Left cardiac atrium (tissue), 4 donors: ENCODE measurements at places on chromosomes 11 and 22. TPM values are rescaled to one million over a fixed set of nuclear protein-coding genes. Genes with fewer than 3 reads are reported as not detected.

Gene SCUBE2
- 4.4 TPM for total RNA-seq

- DNase-seq = peak; percentile 53
Measured at GRCh38 chr22:46055911-46056545, 79.1 kb upstream of the WNT7B start.

DNA sequence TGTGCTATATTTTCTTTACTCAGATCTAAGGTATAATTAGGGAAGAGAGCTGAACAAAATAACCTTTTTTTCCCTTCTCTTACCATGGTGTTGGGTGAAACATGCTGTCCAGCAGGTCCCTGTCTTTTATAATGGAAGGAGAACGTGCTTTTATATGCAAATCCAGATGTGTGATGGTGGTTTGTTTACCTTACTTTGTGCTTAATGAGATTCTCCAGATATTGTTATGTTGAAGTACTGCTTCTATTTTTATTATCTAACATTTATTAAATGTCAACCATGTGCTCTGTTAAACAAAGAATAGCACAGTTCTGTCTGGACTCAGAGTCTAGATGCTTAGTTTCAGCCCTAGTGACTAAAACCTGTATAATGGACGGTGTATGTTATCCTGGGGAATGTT lies 10.1 kb upstream of the GRIK4 start:
- DNase-seq = no peak

Gene OR4C11
- total RNA-seq = not detected

DNA sequence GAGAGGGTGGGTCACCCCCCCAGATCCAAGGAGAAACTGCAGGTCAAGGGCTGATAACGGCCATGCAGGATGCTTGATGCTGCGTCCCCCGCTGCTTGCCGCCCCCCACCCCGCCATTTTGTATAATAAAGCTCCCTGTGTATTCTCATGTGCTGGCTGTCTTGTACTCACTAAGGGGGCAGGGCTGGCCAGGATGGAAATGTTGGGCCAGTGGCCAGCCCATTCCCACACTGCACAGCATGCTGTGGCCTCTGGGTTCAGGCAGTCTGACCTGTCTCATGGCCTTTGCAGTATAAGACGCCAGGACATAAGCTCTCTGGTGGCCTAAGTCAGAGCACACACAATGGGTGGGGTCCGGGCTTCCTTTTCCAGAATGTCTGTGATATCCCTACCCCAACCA lies 421 bp upstream of the PRR33 start:
- DNase-seq = no peak

GRCh38 chr11:64267207-64267945 lies 16.0 kb downstream of the PLCB3 start:
- peak; percentile 64 for DNase-seq

DNA sequence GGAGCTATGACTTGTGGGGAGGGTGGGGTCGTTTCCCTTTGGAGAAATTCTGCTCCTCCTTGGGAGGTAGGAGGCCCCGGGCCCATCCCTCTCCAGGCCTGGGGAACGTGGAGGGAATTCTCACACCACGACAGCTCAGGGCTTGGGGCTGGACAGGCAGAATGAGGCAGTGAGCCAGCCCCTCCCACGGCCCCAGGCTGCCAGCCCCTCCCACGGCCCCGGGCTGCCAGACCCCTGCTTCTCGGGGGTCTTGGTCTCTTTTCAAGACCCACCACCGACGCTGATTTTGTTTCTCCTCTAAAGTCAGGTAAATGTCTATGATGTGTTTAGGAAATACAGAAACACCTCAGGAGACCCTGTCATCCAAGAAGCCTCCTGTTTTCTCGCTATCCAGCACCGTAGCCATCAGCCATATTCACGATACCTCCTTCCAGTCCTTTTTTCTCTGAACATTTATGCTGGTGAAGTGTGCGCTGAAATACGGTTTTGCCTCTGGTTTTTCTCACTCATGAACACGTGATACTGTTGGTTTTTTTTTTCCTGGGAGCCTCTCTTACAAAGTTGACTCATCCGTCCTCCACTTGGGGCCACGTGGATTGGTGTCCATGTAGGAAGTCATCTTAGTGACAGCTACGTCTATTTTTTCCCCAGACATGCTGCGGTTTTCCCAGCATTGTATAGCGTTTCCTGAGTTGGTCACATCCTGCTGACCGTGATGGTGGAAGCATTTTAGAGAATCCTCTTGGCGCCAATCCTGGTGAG lies 1219.6 kb downstream of the BRD1 start:
- DNase-seq = no peak

DNA sequence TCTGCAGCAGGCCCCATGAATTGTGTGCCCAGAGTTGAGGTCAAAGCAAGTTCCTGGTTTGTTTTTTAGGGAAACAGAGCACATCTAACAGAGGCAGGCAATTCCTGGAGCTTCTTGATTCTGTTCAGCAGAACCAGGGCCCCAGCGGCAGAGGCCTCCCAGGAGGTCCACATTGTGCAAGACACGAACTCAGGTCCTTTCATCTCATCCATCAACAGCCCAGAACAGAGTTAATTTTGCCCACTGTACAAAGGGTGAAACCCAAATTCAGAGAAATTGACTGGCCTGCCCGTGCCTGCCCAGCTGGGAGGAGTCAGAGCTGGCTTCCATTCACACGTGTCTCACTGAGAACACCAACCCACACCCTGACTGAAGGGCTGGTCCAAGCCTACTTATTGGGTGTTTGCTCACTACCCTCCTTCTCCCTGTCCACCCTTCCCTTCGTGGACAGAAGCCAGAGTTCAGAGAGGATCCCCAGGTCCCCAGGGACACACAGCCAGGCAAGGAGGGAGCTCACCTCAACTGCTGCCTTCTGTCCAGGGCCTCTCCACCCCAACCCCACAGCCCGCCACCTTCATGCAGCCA lies 607.1 kb downstream of the TBC1D22A start:
- DNase-seq = no peak

Gene MUC5AC
- total RNA-seq = not detected

Gene CD3D
- 0.86 TPM for total RNA-seq

- no peak for DNase-seq
Measured at GRCh38 chr11:28833670-28834069, 725.5 kb downstream of the METTL15 start.

DNA sequence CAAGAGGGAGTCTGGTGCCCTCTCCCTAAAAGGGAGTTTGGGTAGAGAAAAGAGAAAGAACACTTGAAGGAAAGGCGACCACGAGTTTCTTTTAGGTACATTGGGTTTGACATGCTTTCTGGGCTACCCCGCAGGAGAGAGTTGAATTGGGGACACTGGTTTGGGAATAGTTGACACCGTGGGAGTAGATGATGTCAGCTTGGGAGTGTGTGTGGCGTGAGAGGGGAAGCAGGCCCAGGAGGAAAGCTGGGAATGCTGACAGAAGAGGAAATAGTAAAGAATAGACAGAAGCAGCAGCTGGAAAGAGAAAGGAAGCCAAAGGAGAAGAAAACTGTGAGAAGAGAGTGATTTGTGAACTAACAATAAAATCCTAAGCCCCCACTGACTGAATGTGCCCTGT lies 442.9 kb downstream of the DYNC2H1 start:
- DNase-seq = no peak

Gene CNIH2
- not detected for total RNA-seq

Gene HSCB
- 9.3 TPM for total RNA-seq

Gene FAM227A
- total RNA-seq = 0.44 TPM

- no peak for DNase-seq
Measured at GRCh38 chr22:23259916-23260644, 79.8 kb downstream of the BCR start.

Gene TKFC
- 16.1 TPM for total RNA-seq

DNA sequence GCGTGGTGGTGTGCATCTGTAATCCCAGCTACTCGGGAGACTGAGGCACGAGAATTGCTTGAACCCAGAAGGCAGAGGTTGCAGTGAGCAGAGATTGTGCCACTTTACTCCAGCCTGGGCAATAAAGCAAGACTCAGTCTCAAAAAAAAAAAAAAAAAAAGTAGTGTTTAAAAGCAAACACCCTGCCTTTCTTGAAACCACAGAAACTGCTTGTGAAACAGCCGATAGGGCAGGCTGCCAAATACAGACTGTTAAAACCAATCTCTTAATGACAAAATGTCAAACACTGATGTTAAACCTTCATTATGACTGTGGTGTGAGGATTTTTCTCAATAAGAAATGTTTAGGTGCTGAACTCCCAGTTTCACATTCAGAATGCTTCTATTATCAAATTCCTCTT lies 27.3 kb downstream of the MARK2 start:
- DNase-seq = peak; percentile 69

Gene PYGM
- total RNA-seq = 48.6 TPM

GRCh38 chr22:38793317-38793716 lies 626 bp downstream of the DNAL4 start:
- no peak for DNase-seq

GRCh38 chr22:24323233-24323632 lies 52.6 kb downstream of the SPECC1L start:
- DNase-seq = no peak

- no peak for DNase-seq
Measured at GRCh38 chr11:18492888-18493287, 33.9 kb downstream of the TSG101 start.

Gene POTEH
- not detected for total RNA-seq

Gene SLC15A3
- total RNA-seq = 30.6 TPM

GRCh38 chr11:74773476-74773875 lies 24.8 kb downstream of the RNF169 start:
- DNase-seq = no peak

GRCh38 chr22:36447632-36448031 lies 33.8 kb downstream of the TXN2 start:
- no peak for DNase-seq

GRCh38 chr11:107183953-107184352 lies 165.7 kb upstream of the GUCY1A2 start:
- DNase-seq = no peak

Gene GAB4
- total RNA-seq = not detected

DNA sequence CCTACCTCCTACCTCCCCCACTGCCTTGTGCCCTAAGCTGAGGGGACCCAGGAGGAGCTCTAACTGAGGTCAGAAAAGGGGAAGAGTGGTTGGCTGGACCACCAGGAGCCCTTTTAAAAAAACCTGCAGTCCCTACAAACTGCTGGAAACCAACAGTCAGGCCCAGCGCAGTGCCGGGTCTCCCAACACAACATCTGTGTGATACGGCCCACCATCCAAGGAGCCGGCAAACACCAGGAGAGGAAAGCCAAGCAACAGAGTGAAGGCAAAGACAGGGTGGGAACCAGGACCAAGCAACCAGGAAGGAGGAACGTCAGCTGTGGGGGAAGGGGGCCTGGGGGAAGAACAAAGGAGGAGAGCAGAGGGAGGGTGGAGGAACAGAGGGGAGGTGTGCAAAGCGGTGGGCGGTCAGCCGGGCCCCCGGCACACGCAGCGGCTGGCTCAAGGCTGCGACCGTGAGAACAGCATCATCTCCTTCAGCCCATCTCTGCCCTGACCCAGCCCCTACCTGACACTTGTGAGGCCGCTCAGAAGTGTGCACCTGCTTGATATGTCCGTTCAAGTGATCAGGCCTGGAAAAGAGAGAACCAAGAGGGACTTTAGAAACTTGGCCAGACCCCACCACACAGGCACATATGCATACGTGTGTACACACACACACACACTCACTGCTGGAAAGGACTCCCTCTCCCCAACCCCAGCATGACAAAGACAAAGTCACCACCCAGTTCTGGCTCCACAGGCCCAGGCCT lies 3.6 kb downstream of the PATZ1 start:
- DNase-seq = no peak

Gene BACE1
- total RNA-seq = 14.6 TPM

DNA sequence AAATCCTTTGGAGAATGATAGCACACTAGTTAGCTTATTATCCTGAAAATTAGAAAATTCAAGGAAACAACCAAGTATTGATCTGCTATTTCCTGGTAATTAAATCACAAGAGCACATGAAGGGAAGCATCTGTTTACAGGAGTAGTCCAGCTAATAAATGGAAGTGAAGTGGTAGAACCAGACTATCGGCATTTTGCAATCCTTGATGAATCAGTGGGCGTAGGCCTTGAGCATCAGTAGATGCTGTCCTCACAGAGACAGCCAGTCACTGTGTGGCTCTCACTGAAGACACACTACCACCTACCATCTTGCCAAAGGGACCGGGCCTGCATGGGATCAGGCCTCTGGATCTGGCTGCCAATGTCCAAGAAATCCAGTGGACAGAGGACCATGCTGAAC lies 69.8 kb downstream of the FBLN1 start:
- DNase-seq = no peak

Gene EXPH5
- total RNA-seq = 2.5 TPM

GRCh38 chr11:132977241-132977640 lies 555.1 kb downstream of the OPCML start:
- DNase-seq = no peak

Gene FAM180B
- 0.41 TPM for total RNA-seq

Gene DDTL
- total RNA-seq = 2.1 TPM

DNA sequence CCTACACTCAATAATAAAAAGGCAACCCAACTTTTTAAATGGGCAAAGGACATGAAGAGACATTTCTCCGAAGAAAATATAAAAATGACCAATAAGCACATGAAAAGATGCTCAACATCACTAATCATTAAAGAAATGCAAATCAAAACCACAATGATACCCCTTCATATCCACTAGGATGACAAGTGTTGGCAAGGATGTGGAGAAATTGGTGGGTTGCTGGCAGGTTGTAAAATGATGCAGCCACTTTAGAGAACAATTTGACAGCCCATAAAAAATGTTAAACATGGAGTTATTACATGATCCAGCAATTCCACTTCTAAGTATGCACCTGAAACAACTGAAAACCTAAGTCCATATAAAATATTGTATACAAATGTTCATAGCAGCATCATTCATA lies 73.2 kb upstream of the LMO2 start:
- DNase-seq = no peak

- peak; percentile 58 for DNase-seq
Measured at GRCh38 chr11:78310500-78310909, 107.1 kb downstream of the GAB2 start.

DNA sequence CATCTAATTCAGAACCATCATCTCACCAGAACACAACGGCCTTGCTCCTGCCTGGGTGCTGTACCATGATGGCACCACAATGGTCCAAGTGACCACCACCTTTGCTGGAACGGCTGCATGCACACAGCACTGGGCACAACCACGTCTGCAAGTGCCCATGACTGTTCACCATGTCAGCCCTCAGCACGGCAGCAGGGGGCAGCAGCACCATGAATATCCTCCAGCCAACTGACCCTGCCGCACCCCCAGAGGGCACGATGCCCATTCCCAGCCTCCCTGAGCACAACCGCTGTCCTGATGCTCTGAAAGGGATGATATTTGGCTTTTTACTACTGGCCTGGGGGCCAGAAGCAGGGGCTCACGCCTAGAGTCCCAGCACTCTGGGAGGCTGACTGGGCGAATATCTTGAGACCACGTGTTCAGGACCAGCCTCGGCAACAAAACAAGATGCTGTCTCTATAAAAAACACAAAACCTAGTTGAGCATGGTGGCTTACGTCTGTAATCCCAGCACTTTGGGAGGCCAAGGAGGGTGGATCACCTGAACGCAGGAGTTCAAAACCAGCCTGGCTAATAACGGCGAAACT lies 25.7 kb downstream of the DRD4 start:
- DNase-seq = peak; percentile 76

Gene RTCB
- total RNA-seq = 40.6 TPM

- DNase-seq = peak; percentile 85
Measured at GRCh38 chr22:42769574-42770447, 49.1 kb upstream of the A4GALT start.

Gene NDUFV1
- 434 TPM for total RNA-seq

Gene TSPAN32
- total RNA-seq = 15.0 TPM

Gene MEI1
- 0.42 TPM for total RNA-seq
